ENCODE measurements at places on chromosomes 1 and 21.

GRCh38 chr21:46229133-46229922 lies 754 bp upstream of the LSS start:
- peak; percentile 80 for DNase-seq

- no peak for DNase-seq
These were observed 6.4 kb downstream of the LAMB3 start for GRCh38 chr1:209645574-209646452.

DNA sequence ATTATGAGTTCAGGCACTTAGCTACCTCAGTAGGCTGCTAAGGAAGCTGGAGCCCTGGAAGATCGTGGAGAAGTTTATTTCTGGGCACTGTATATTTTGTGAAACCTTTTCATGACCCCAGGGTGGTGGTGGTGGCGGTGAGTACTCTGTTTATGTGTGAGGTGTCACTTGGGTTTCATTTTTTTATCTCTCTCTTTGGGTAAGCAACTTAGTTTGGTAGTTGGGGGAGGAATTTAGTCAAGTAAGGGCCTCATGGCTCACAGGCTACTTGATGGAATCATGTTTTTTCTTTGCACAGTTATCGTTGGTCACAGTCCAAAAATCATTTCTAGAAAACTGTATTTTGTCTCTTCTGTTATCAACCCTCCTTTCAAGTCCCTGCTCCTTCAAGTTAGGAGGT lies 33.9 kb downstream of the C1orf141 start:
- no peak for DNase-seq

DNA sequence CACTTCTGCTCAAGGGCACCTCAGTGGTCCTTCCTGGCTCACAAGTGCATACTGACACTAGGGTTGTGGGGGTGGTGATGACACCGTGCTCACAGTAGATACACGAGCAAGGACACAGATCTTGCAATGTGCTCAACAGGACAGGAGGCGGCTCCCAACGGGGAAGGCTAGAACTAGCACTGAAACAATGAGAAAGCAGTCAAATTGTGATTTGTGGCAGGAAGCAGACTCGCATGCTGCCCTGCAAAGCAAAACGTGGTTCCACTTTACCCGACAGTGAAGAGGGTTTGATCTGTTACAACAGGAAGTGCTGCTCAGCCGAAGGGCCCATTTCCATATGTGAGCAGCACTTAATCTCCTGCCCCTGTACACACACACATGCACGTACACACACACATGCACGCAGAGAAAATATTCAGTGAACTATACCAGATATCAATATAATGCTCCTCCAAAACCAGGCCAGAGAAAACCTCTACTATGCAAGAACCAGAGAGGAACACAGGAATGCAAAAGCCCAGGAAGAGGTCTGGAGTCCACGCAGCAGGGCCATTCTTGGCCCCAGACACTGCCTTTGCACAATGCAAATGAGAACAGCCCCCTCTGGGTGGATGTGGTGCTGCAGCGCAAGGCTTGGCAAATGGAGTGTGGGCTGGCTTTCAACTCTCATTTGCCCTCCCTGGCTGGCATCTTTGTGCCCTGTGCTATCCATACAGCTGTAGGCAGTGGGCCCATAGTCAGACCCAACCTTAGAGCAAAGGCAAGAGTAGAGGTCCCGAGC lies 47.1 kb downstream of the KANK4 start:
- no peak for DNase-seq

- DNase-seq, result no peak
These were observed 100.8 kb downstream of the UCHL5 start for GRCh38 chr1:192958350-192958749.

DNA sequence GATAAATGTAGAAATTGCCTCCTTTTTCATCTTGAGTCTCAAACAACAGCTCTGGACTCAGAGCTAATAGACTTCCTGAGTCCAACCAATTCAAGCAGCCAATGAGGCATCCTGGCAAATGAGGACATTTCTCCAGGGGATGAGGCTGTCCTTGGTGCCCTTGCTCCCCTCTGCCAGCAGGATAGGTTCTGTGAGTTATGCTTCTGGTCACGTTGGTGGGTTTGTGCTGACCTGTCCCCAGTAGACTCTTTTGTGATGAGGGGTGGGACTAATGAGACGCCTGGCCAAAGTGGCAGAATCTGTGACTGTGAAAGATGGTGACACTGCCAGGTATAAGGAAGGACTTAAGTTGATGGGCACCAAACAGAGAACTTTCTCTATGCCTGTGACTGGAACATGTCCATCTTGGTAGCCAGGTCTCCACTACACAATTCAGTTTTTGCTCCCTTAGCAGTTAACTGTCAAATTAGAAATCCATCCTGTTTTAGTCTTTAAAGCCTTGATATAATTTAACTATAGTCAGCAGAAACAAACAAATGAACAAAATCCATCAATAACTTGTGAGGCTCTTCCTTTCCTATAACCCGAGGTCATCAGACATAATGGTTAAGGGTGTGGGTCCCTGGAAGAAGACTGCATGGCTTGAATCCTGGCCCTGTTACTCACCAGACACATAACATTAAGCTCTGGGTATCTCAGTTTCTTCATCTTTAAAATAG lies 35.7 kb upstream of the THEM4 start:
- DNase-seq, result no peak

DNA sequence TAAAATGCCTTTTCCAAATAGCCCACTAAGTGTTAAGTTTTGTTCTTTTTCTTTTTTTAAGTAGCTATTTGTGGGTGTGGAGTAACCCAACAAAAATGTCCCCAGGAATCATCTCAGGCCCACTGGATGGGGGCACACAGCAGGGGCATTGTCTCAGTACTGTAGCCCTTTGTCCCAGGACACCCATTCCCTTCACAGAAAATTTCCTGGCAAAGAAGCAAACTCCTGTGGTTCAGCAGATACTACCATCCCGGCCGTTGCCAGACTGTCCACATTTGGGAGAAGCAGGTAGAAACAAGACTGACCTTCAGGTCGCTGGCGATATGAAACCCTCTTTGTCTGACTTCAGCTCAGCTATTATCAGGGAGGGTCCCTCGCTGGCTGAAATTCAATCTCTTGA lies 23.7 kb upstream of the SRRM1 start:
- DNase-seq, result no peak

DNA sequence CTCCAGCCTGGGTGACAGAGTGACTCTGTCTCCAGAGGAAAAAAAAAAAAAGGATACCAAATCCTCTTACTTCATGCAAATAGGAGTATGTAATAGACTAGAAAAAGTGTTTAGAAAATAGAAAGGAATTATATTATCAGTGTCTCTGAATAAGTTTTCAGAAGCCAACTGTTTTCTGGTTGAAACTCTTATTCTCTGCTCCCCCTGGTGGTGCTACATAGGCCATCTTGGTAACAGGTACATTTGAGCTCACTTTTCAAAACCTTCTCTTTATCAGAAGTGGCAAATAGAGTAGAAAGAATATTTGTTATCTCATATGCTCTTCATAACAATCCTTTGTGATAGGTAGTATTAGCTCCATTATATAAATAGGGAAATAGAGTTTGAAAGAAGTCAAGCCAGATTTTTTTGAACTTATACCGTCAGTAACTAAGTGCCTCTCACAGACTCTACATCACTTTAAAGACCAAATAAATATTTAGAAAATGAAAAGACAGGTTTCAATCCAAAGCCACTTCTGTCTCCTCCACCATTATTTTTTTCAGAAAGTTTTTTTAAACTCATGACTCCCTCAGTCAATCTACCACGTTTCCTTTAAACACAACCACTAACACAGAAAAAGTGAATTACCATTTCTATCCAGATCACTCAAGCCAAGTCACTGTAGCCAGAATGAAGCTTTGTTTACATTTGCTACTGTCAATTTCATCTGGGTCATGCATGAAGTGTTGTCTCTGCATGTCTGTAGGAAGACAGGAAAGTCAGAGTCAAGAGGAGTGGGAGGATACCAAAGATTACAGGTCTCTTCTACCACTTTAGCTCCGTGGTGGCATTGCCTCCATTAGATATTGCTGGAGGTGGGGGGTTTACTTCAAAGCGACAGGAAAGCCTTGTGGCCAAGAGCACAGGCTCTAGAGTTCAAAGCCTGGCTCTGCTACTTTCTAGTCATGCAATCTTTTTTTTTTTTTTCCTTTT lies 45.6 kb downstream of the IL23R start:
- no peak for DNase-seq

DNA sequence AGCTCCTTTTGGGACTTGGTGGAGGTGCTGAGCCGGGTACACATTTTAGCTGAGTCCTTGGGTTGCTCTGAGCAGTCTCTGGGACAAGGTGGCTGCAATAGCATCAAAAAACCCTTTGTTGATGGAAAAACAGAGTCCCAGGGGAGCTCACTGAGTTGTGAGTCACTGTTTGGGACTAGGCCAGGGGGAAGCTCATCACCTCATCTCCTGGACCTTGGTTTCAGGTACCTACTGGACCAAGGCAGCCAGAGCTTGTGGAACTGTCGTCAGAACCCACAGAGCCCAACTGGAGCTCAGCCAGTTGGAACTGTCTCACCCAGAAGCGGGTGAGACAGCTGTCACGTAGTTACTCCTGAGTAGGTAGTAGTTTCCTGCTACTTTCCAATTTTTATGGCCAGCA lies 146.7 kb downstream of the HLX start:
- DNase-seq, result no peak

GRCh38 chr1:15360700-15361099 lies 49.0 kb upstream of the EFHD2 start:
- DNase-seq, result no peak

DNA sequence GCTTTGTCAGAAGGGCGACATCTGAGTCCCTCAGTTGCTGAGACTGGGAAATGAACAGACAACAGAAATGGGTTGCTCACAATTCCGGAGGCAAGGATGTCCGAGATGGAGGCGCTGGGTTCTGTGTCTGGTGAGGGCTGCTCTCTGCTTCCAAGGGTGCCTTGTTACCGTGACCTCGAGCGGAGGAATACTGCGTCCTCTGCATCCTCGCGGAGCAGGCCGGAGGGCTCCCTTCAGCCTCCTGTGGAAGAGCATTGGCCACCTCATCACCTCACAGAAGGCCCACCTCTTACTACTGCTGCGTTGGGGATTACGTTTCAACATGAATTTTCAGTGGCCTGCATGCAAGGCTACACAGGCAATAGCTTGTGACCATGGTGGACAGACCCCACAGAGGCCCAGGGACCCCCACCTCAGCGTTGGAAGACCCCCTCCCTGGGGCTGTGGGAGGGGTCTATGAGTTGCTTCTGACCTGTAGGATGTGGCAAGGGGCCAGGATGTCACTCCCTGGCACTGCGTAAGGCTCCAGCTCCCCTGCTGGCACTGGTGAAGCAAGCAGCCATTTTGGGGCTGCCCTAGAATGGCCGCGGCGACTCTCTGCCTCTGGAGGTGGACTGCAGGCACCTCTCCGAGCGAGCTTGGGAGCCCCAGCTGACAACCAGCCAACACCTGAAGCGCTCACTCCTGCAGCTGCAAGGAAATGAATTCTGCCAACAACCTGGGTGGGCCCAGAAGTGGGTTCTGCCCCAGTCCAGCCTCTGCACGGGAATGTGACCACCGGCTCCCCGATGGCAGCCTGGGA lies 36.3 kb upstream of the COL6A1 start:
- DNase-seq, result no peak

DNA sequence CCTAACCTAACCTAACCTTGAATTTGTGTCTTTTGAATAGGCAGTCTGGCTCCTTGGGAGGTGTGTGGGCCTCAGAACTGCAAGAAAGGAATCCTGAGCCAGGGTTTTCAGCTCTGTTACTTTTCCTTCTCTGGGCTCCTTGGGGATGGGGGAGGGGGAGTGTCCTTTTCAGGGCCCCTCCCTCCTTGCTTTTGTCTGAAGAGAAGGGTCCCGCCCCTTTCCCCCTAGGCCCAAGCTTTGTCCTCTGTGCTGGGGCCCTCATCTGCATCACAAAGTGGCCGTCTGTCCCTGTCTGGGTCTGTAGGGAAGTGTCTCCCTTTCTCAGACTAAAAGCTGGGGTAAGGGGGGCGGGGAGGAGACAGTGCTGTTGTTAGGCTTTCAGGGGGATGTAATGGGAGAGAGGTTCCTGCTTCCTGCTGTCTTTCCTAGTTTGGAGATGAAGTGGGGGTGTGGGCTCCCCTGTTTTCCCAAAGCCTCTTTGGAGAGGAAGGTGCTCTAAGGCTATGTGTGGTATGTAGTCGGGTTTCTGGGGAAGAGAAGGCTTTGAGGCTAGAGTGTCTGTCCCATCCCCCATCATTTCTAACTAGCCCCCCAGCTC lies 3.1 kb downstream of the AGO1 start:
- no peak for DNase-seq

- DNase-seq, result no peak
These were observed 19.3 kb downstream of the ITPKB start for GRCh38 chr1:226719596-226720387.

DNA sequence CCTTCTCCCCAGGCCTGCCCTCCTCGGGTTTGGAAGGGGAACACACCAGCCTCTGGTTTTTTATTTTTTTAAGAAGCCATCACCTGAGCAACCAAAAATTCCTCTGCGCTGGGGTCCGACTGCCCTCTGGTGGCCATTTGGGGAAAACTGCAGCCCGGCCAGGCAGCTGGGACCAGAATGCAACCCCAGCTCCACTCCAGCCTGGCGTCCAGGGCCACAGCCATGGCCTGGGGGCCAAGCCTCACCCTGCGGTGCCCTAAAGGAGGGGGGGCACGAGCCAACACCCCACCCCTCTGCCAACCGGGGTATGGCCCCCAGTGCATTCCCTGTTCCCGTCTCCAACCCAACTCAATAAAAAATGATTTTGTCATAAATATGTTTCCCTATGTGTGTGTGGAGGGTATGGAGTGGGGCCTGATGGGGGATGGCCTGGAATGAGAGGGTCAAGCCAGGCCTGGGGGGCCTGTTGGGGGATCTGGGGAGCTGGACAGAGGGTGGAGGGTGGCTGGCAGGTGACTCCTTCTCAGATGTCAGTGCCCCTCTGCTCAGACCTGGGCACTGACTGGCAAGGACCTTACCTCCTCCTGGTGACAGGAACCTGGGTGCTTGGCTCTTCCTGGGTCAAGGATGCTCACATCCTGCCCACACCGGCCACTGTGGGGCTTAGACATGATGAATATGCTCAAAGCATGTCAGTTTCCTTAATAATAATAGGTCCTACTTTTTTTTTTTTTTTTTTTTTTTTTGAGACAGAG lies 3.2 kb downstream of the GPR3 start:
- DNase-seq, result peak; percentile 79

DNA sequence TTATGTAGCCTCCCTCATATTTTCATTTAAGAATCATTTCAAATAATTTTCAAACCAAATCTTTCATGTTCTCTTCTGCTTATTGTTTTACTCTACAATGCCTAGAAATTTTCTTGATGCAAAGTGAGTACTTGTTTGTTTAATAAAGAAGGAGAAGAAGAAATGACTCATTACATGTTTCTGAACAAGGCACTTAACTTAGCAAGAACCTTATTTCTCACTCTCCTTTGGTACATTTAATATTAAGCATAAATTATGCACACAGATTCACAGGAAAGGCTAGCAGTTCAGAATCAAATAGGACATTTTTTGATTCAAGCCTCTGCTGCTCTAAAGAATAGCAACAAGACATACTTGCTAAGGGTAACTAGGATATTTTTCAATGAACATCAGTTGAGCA lies 9.1 kb downstream of the SCYL3 start:
- no peak for DNase-seq

GRCh38 chr1:89953131-89953626 lies 41.7 kb upstream of the ZNF326 start:
- DNase-seq, result no peak

DNA sequence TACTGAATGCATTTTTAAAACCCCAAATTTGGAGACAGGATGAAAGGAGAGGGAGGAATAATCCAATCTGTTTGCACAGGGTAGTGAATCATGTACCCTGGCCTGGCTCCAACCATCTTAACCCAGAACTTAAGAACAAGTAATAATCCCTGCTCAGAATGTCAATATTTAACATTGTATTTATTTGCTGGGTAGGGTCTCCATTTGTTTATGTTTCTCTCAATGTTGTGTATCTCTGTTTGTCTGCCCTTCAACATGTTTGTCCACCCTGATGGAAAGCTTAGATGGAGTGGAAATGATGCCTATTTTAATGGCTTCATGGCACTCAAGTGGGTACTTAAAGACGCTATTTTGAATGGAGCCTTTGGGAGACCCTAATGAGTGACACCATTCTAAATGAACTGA lies 54.4 kb upstream of the CDC42BPA start:
- no peak for DNase-seq

All from lower lobe of right lung (tissue), 2 donors.